Prostate gland (tissue), 2 donors: ENCODE measurements at places on chromosomes 1 and 21.

DNA sequence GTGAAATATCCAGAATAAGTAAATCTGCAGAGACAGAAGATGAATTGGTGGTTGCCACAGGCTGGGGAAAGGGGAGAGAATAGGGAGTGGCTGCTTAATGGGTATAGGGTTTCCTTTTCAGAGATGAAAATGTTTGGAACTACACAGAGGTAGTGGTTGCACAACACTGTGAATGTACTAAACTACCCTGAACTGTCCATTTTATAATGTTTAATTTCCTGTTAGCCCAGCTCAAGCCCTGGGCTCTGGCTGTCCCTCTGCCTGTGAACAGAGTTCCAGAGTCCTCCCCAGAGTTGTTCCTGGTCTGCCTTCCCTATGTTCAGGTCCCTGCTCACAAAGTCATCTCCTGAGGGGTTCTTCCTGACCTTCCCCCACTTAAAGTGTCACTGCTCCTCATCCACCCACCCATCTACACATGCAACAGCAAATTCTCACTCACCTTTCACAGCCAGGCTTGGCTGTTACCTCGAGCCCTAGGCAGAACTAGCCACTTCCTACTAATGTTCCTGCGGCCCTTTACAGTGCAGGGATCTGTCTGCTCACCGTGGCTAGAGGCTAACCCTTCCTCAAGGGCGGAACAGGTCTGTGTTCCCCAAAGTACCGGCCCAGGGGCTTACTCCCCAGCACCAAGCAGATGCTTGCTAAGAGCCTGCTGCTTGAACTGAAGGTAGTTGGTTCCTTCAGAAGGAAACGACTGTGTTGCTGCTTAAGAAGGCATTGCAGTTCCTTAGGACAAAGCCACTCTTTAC, 22.4 kb downstream of the DHCR24 start:
- DNase-seq = no peak

DNA sequence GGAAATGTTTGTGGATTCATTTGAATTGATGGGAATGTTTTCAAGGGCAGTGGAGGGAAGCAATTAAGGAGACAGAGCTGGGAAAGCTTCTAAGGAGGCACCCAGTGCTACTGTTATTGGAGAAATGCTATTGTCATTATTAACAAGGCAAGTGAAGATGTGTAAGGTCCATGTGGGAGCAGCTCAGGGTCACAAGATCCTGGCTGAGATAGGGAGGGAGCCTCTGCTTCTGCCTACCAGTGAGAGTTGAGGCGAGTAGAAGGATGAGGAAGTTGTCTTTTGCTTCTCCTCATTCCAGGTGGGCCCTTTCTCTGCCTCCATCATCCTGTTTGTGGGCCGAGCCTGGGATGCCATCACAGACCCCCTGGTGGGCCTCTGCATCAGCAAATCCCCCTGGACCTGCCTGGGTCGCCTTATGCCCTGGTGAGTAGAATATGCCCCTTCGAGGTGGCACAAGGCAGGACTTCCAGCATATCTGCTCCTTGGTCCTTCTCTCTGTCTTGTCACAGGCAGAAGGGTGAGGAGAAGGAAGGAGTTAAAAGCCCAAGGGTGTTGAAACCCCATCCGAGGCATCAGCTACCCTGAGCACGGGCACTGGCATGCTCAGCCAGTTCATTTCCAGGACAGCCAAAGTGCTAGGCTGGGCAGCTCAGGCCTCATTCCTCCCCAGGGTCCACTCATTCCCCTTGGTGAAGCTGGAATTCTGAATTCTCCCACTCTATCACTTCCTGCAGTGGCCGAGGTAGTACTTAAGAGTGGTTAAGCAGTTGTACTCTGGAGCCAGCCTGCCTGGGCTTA, 3.7 kb downstream of the MFSD2A start:
- no peak for DNase-seq

- no peak for DNase-seq
These were observed 177.0 kb downstream of the EIF4G3 start for GRCh38 chr1:20999525-21000244.

DNA sequence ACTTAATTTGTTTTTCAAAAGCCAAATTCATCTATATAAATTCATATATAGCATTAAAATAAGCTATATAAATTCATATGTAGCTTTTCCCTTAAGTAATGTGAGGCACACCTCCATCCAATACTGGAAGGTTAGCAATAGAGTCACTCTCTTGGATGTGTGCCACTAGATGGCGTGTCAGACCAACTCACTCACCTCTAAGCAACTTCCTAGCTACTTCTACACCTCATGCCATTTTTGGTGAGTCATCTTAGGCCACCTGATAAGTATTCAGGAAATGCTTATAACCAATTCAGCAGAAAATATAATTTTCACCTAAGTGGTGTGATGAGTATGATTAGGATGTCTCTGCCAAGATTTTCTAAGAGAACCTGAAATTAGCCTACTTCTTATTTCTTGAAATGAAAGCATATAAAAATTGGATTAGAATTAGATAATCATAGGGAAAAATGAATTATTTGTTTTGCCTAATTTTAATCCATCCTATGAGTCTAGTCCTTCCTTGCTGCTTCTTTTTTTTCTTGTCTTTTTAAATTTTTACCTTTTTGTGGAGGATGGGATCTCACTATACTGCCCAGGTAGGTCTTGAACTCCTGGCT, 34.4 kb upstream of the TADA1 start:
- peak; percentile 84 for DNase-seq

GRCh38 chr1:156725683-156726280, 2.5 kb upstream of the METTL25B start:
- peak; percentile 85 for DNase-seq

DNA sequence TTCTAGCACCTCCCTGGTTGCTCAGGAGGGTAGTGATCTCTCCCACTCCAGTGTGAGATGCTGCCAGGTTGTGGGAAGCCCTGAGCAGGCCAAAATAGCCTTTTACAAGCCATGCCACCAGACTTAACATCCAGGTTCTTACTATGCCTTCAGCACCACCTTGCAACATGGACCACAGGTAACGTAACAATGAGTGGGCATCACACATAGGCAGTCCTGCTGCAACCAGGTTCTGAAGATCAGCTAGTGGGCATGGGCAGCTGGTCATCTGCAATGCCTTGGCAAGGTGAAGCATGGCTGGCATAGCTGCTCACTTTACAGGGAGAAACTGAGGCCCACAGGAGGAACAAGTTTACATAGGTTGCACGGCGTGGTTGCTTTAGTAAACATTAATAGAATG, 40.7 kb downstream of the DHCR24 start:
- no peak for DNase-seq

- DNase-seq = no peak
These were observed 119.3 kb downstream of the NPHP4 start for GRCh38 chr1:5872886-5873285.

DNA sequence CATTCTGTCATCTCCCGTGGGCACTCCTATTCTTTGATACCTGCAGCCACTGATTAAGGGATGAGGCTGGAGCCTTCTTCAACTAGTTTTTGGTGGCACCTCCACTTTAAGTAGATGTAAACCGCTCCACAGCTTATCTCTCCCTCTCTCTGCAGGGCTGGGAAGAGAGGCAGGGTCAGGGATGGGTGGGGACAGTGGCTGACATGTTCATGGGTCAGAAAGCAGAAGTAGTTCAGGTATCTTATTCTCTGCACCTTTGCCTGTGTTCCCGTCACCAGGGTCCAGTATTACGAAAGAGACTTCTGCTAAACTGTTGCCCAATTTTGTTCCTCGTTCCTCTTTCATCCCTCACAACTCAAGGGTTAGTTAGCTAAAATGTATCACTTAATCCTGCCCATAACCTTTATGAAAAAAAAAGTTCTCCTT, 51.7 kb upstream of the EDEM3 start:
- no peak for DNase-seq

- DNase-seq = no peak
These were observed 9.1 kb downstream of the TTC39A start for GRCh38 chr1:51320967-51321923.

DNA sequence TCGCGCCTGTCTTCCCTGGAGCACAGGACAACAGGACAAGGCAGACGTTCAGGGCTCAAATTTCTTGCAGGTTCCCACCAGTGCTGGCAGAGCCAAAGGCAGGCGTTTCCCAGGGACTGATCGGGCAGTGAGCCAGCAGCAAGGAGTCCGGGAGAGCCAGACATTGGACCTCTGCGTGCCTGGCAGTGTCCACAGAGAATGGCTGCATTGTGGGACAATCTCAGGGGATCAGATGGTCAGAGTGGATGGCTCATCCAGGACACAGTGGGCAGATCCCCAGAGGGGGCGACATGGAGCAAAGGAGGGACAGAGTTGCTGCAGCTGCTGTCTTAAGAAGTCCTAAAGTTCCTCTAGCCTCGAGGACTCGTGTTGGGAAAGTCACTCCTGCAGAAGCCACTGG, 4.6 kb downstream of the TMEM63A start:
- peak; percentile 71 for DNase-seq

- no peak for DNase-seq
These were observed 460.2 kb downstream of the KIF26B start for GRCh38 chr1:245615001-245615400.
